Naive thymus-derived CD8-positive, alpha-beta T cell (primary cell): ENCODE measurements at places on chromosomes 7 and 10. TPM values are rescaled to one million over a fixed set of nuclear protein-coding genes. Genes with fewer than 3 reads are reported as not detected.

The CLDN4 gene
- not detected for total RNA-seq

The LRIT1 gene
- not detected for total RNA-seq

The FAM107B gene
- 250 TPM for total RNA-seq

The CREB5 gene
- total RNA-seq, result 0.19 TPM

The FLNC gene
- total RNA-seq, result not detected

The SPDYE6 gene
- not detected for total RNA-seq

The TBX20 gene
- total RNA-seq, result not detected

The PDE6C gene
- total RNA-seq, result not detected

The NKX1-2 gene
- not detected for total RNA-seq

The NODAL gene
- not detected for total RNA-seq
